ENCODE measurements at places on chromosomes 2 and 18.

GRCh38 chr2:60825666-60826065 is 55.7 kb upstream of the REL start:
- no peak for DNase-seq

DNA sequence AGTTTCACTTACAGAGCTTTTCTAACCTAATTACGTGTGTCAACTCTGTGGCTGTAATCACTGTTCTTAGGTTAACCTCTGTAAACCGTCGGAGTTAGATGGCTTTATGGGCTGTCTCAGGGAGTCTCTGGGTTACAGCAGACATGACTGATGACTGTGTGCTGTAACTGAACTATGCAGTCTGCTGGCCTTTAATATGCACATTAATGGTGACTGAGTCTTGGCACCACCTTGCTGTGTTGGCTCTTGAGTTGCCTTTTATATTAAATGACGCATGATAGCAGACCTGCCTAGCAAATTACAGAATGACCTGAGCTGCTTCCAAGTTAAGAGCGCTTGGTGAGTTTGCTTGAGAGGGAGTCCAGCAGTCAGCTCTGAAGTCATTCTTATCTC is 90.1 kb downstream of the ACKR3 start:
- DNase-seq = no peak

- DNase-seq = no peak
These were observed 21.7 kb upstream of the APCDD1 start for GRCh38 chr18:10432781-10433180.

DNA sequence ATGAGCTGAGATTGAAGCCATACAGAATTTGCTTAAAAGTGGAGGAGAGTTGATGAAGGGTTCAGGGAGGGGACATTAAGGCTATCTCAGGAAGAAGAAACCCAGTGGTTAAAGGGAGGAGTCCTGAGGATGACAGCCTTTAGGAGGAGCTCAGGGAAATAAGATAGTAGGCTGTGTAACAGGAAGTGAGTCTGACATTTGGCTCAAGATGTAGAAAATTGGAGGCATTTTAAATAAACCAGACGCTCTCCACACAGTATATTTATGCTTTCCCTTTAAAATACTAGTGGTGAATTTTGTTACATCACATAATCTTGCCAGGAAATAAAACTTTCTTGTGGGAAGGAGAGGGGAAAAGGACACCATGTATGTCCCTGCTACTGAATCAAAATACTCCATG is 11.6 kb downstream of the KCNH7 start:
- no peak for DNase-seq

DNA sequence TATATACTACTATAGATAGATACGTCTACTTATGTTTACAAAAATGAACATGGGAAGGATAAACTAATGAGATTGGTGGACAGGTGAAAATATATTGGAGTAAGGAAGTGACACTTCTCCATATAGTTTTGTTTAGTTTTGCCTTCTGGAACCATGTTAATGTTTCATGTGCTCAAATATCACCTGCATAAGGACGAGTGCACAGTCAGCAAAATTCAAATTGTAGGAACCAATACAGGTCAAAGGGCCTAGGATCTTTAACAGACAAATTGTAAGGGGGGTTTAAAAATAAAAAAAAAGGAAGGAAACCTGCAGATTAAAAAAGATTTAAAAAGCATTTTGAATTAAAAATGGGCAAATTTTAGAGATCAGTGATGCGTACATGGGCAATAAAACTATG is 104.6 kb downstream of the CCBE1 start:
- no peak for DNase-seq

DNA sequence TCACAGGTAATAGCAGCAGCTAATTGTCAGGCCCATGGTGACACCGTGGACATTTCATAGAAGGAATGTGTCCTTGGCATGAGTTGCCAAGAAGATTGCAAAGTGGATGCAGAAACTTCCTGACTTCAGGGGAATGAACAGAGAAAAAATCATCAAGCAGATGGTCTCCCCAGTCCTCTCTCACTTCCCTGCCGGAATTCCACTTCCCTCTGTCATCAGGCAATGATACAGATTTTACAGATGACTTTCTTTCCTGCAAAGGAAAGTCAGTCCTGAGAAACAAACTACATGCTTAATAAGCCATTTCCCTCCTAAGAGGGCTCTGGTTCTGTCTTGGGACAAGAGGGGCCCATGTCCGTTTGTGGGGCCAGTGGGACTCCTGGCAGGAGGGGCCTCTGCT is 45.7 kb downstream of the KCNF1 start:
- DNase-seq = no peak

- DNase-seq = no peak
These were observed 30.8 kb downstream of the COBLL1 start for GRCh38 chr2:164810843-164811242.

GRCh38 chr2:205780645-205781044 is 98.3 kb downstream of the NRP2 start:
- no peak for DNase-seq

DNA sequence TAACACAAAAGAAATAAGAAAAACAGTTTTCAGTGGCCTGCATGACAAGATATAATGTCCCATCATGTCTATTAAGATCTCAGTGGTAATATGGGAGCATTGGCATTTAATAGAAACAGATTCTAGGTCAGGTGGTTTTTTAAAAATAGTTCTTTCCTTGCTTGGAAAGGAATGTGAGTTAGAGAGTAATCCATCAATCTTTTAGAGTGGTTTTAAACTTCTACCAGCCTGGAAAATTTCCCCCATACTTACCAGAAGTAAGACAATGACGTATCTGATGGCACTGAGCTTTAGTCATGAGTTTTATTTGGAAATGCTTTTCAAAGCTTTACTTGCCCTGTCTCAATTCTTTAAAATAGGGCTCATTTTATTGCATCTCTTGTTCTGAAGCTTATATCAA is 441.7 kb upstream of the SMIM21 start:
- DNase-seq = no peak

DNA sequence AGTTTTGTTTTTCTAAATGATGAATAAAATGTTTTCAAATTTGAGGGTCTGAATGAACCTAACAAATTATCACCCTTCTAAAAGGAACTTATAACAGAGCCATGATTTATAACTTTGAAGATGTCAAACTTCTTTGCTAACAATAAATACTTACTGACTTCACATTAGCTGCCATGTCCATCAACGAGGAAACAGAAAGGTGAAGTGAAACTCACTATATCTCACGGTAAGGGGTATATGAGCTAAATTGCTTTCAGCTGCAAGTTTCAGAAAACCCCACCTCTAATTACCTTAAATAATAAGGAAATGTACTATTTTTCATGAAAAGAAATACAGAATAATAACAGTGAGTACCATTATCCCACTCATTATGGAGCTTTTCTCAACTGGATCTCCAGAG is 350.8 kb upstream of the NT5C1B start:
- no peak for DNase-seq

- no peak for DNase-seq
These were observed 55.7 kb downstream of the SCN2A start for GRCh38 chr2:165294912-165295311.

DNA sequence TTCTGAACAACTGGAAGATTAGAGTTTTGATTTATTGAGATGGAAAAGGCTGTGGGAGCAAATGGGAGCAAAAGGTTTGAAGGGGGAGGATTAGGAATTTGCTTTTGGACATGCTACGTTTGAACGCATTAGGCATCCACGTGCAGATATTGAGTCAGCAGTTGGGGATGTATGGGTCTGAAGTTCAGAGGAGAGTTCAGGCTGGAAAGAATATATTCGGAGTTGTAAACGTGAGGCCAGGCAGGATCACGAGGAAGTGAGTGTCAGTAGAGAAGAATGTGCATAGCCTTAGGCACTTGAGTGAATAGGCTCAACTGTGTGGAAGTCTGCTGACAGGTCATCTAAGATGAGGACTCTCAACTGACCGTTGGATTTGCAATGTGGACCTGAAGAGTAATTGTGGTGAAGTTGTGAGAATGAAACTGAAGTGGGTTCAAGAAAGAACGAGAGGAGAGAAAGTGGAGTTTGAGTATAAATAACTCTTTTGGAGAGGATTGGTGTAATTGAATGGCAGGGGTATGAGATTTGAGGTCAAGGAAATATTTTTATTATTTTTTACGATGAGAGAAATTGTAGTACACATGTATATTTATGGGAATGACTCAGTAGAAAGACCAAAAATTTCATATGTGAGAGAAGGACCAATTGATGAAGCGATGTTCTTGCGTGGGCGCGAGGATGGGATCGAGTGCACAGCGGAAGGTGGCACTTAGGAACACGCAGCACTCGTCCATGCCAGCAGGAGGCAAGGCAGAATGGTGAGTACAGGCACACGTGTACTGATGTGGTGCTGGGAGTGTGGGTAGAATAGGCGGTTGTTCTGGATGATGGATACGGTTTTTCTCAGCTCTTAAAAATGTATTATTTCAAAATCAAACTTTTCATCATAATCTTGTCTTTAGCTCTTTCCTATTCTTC is 40.5 kb upstream of the POLE4 start:
- DNase-seq = no peak

- DNase-seq = no peak
These were observed 113.2 kb upstream of the ALPP start for GRCh38 chr2:232265329-232265728.

DNA sequence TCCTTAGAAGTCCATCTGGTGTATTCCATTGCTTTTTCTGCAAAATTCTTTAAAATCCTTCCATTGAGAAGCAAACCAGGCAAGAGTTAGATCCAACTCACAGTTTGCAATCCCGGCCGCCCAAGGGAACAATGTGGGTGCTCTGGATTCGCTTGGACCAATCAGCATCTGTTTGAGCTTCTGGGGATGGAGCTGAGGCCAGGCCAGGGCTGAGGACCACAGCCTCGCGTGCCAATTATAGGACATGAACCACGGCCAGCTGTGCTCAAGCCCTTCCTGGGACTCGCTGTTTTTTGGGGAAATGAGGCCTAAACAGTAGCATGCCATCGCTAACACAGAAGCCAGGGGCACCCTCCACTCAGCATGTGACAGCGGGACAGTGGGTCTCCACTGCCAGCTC is 270.8 kb downstream of the HDAC4 start:
- no peak for DNase-seq

- no peak for DNase-seq
These were observed 98.7 kb upstream of the MGAT5 start for GRCh38 chr2:134155134-134155533.

DNA sequence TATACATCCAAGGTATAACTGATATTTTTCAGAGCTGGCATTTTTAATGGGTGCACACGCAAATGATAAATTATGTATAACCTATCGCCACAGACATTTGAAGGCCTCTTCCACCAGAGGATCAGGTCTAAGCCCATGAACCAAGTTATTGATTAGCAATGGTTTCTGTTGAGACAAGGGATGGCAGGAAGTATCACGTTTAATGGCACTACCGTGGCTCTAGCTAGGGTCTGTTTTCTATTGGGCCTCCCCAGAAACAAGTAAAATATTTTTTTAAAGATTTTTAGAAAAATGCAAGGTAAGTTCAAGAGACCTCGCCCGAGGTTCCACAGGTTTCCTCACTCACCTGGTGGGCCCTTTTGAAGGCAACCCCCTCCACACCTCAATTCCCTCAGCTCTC is 667 bp downstream of the GFPT1 start:
- DNase-seq = no peak

DNA sequence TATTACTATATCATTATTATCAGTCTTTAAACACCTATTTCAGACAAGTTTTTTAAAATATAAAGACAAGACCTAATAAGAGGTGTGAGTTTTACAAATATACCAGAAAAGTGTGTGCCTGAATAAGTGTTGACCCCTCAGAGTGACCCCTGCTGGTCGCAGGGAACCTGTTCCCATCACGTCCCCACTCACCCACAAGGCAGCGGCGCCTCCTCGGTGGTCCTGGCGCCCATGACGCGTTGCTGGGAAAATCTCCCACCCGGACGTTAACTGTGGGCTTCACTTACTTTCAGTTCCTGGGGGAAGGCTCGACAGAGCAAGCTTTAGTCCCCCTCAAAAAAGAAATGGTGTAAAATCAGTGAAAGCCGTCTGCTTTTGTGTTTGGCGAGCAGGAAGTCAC is 93.5 kb downstream of the TMEM18 start:
- DNase-seq = no peak

GRCh38 chr2:159154366-159154765 is 132.1 kb downstream of the WDSUB1 start:
- no peak for DNase-seq

GRCh38 chr18:5036523-5036922 is 160.5 kb downstream of the AKAIN1 start:
- no peak for DNase-seq

GRCh38 chr2:79670198-79670597 is 157.3 kb downstream of the CTNNA2 start:
- DNase-seq = no peak

- DNase-seq = no peak
These were observed 3.4 kb downstream of the SRBD1 start for GRCh38 chr2:45607701-45608100.

GRCh38 chr2:197835293-197835692 is 30.9 kb downstream of the PLCL1 start:
- DNase-seq = no peak

- no peak for DNase-seq
These were observed 63.5 kb downstream of the MEIS1 start for GRCh38 chr2:66498289-66498975.

DNA sequence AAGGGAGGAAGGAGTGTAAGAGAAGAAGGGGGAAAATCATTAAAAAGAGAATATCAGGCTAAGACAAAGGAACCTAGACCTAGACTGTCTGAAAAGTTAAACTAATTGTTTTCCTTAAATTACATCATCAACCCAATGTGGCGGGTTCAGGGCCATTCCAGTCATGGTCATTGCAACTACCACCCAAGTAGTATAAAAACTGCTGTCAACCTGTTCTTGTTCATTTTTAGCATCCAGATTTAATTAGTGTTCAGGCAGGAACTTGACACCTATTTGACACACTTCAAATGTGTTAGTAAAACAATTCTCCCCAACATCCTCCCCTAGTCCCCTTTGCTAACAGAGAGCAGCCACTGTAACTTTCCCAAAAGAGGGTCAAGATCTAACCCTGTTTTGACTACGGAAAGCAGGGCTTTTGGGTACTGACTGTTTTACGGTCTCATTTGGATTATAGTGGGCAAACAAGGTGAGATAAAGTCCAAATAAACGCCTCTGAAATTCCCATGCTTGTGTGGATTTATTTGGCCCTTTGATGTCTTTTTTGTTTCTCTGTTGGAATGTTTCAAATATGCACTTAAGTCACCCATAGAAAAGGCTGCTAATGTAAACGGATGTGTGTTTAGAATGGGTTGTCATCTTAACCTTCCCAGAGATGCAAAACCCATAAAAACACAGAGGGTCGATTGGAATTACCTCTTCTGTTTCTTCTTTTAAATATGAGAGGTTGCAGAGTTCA is 19.3 kb upstream of the TANC1 start:
- DNase-seq = no peak

- no peak for DNase-seq
These were observed 135.2 kb downstream of the HRH4 start for GRCh38 chr18:24595561-24596031.

- no peak for DNase-seq
These were observed 71.6 kb downstream of the CLIP4 start for GRCh38 chr2:29186817-29187216.

DNA sequence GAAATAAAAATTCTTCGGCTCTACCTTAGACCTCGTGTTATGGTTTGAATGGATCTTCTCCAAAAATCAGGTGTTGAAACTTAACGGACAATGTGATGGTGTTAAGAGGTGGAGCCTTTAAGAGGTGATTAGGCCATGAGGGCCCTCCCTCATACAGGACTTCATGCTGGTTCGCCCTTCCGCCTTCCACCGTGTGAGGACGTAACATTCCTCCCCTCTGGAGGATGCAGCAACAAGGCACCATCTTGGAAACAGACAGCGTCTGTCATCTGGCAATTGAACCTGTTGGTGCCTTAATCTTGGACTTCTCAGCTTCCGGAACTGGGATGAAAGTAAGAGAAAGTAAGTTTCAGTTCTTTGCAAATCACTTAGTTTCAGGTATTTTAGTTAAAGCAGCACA is 126.3 kb upstream of the SPRED2 start:
- no peak for DNase-seq

Data from stimulated activated CD4-positive, alpha-beta T cell treated with anti-CD3 and anti-CD28 coated beads, Interleukin-12 subunit alpha, Interleukin-12 subunit beta, amount 100 ng/mL, for 4 hours (primary cell).